ENCODE measurements at places on chromosomes 4 and X.

DNA sequence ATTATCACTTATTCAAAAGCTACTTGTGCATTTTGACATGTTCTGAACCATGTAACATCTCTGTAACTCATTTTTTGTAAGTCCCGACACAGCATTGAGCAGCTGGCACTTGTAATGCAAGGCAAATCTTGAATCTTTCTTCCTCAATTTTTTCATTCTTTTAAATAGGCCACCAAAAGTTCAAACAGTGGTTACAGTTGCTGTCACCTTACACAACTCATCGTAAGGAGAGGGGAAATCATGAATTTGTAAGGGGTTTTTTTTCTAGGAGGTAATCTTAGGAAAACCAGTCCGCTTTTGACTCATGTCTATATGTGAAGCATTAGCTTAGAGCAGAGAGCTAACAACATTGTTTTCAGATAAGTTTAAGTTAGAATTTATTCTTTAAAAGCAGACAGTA lies 124.5 kb downstream of the PDLIM5 start:
- DNase-seq = no peak

GRCh38 chr4:61545902-61546480 lies 345.9 kb downstream of the ADGRL3 start:
- no peak for DNase-seq

DNA sequence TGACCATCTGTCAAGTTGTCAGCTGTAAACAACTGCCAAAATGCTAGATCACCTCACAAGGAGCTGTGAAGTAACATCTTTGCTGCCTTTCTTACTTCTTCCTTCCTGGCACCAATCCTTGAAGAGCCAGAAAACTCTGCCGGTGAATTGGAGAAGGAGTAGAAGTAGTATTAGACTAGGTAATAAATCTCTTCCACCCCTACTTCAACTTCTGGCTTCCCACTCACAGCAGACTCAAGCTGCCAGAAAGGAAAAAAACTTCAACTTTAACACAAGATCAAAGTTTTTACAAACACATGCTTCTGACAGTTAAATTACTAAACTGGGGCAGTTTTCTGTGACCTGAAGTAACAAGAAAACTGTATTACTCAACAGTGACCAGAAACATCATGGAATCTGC lies 164.7 kb upstream of the SLC7A11 start:
- no peak for DNase-seq

DNA sequence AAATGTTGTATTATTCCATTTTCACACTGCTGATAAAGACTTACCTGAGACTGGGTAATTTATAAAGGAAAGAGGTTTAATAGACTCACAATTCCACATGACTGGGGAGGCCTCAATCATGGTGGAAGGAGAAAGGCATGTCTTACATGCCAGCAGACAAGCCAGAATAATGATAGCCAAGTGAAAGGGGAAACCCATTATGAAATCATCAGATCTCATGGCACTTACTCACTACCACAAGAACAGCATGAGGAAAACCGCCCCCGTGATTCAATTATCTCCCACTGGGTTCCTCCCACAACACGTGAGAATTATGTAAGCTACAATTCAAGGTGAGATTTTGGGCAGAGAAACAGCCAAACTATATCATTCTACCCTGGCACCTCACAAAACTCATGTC lies 2535.1 kb downstream of the ARAP2 start:
- DNase-seq = no peak

- DNase-seq = no peak
These were observed 44.1 kb upstream of the SH3RF1 start for GRCh38 chr4:169314906-169315305.

GRCh38 chr4:146210890-146211289 lies 3.4 kb upstream of the REELD1 start:
- DNase-seq = no peak

- no peak for DNase-seq
These were observed 121.0 kb downstream of the KCNIP4 start for GRCh38 chr4:21827575-21827974.

GRCh38 chr4:109298279-109299010 lies 4.0 kb downstream of the COL25A1 start:
- DNase-seq = no peak

GRCh38 chrX:5681159-5681558 lies 547.5 kb downstream of the NLGN4X start:
- no peak for DNase-seq

- peak; percentile 90 for DNase-seq
These were observed 441.7 kb upstream of the RASGEF1B start for GRCh38 chr4:81913427-81913879.

DNA sequence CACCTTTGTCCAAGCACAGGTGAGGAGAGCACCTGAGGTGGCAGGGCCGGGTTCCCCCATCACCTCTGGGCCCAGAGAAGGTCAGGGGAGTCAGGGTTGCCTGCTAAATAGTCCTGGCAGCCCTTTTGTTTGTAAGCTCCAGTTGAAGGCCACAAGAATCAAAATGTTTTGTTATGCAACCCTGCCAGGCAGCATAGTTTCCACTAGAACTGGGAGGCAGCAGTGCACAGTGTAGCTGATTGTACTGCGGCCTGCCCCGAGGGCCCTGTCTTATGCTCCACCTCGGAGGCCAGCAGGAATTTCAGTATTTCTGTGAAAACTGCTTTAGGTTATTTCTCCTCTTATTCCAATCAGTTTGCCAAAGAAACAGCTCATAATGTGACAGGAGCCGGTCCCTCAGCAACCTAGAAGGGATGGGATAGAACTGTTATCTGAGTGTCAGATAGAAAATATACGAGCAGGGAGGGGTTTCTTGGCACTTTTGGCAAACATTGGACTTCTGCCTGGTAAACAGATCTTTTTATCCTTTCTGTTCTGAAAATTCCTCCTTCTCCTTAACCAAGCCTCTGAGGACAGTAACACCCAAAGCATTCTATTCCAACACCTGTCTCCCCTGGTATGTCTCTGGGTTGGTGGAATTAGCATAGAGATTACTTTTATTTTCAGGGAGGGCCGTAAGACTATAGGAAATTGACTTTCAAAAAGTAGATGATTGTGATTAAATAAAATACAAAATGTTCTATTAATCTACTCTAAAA lies 93.6 kb downstream of the LNX1 start:
- DNase-seq = no peak

DNA sequence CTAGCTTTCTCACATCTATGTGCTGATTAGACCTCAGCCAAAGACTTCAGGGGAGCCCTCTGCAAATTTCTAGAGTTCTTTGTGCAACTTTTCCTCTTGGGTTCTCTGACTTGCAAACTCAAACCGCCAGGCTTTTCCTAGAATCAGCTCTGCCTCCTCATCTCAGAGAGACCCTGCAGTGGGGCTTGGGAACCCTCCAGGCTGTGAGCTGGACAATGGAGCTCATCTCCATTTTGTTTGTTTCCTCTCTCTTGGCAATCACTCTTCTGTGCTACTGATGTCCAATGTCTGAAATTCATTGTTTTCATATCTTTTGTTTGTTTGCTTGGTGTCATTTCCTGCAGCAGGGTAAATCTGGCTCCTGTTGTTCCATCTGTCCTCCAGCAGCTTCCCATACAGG lies 33.0 kb downstream of the GYPB start:
- DNase-seq = peak; percentile 59

DNA sequence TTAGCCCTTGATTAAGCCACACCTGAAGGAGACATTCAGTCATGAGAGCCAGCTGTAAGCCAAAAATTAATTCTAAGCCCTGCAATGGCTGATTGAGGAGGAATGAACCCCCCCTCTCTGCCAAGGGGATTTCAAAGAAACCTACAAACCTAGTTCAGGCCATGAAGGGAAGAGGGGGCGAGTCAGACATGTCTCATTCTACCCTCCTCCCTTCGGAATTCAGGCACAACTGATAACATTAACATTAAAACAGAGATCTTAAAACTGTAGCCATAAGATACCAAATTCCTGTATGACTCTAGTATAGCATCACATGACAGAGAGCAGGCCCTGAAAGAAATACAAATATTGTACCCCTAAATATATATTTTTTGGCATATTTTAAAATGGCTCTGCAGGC lies 40.4 kb upstream of the AFAP1 start:
- DNase-seq = no peak

DNA sequence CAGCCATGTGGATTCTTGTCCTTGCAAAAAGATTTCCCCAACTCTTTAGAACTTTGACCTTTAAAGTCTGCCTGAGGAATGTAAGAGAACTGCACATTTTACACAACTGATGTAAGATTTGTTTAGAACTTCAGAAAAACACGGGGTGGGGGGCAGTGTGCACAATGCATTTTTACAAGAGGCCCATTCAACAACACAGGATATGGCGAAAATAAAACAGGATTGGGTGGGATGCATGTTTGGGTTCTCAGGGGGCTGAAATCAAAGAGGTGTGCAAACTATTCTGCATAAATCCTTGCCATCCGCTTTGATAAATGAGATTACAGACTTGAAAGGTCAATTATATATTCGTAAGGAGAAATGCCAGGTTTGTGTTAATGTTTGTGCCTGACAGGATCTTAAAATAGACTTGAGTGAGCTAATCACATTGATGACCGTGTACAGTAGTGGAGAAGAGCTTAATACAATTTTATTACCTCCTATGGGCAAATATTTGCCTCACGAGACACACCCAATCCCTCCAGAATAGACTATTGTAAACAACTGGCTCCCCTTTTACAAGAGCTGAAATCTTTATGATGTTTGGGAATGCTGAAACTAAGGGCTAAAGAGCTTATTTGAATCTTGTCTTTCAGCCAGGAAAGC lies 184.1 kb upstream of the LEF1 start:
- no peak for DNase-seq

DNA sequence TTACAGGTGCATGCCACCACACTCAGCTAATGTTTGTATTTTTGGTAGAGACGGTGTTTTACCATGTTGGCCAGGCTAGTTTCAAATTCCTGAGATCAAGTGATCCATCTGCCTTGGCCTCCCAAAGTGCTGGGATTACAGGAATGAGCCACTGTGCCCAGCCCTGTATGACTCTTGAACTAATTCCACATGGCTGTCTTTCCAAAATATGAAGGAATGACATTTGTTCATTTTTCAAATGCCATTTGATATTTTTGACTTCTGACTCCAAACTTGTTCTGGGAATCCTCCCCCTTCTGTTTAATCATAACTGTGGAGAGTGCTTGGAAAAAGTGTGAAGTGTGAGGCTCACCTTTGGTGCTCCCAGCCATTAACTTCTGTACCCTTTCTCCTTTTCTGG lies 119.2 kb downstream of the NHS start:
- no peak for DNase-seq

- DNase-seq = no peak
These were observed 45.7 kb downstream of the MAML3 start for GRCh38 chr4:140108243-140108642.

GRCh38 chrX:135910251-135910650 lies 16.7 kb downstream of the SAGE1 start:
- DNase-seq = no peak

GRCh38 chr4:70002507-70002906 lies 6.7 kb downstream of the STATH start:
- no peak for DNase-seq

DNA sequence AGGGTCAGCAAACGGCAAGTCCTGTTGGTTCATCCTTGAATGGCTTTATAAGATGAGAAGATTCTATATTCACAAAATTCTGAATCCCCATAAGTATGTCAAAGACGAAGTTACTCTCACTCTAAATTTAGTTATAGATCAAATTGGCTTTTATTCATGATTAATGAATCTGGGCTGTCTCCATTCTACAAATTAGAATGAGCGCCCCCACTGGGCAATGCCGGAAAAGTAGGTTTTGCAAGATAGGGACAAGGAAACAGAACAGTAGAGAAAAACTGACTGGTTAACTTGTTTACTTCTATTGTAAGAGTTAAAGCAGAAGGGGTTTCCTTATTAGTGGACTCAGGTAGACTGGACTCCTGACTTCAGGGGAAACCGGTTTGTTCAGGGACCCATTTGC lies 100.3 kb downstream of the F11 start:
- no peak for DNase-seq

DNA sequence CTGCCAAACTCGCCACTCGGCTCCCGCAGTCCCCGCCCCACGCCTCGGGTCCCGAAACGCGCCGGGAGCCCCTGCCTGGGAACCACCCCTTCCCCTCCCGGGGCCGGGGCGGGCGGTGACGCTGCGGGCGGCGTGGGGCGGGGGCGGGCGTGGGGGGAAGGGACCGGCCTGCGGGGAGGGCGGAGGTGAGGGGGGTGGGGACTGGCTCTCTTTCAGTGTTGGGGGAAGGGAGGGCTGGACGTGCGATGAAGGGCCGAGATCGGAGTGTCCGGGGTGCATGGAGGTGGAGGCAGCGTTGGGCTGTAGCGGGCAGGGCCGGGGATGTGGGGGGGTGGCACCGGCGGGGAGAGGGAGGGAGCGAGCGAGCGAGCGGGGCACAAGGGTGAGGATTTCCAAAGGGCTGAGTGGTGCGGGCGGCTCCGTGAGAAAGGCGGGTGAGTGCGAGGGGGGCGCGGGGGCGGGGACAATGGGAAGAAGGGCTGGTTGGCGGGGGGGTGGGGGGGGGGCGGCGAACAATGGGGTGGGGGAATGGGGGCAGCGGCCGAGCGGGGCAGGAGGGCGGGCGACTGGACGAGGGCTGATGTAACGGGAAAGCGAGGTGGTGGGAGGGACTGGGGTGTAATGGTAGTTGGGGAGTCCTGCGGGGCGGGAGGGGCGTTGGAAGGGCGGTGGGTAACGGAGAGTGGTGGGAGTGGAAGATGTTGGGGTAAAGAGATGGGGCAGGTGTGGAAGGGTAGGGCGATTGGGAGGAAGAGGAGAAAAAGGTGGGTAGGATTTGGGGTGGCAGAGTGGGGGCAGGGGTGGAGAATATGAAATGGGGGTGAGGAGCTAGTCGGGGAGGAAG lies 578 bp downstream of the DCUN1D4 start:
- peak; percentile 87 for DNase-seq

DNA sequence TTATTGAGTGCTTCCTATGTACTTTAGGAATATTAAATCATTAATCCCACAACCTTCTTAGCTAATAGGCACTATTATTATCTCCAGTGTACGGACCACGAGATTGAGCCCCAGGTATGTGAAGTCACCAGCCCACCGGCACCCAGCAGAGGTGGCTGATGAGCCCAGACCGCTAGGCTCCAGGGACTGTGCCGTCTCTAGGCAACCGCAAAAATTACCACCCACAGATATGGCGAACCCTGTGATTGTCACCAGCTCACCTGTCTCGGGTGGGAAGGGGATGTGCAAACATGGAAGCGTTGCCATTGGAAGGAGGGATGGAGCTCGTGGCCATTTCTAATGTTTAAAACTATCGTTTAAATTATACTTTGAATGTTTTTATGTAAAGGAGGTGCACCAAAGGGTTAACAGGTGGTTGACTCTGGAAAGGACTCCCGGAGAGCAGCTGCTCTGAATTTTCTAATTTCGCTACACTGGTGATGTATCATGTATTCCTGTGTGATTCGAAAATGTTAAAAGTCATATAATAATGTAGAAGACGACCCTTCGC lies 21.0 kb upstream of the JAKMIP1 start:
- peak; percentile 63 for DNase-seq

DNA sequence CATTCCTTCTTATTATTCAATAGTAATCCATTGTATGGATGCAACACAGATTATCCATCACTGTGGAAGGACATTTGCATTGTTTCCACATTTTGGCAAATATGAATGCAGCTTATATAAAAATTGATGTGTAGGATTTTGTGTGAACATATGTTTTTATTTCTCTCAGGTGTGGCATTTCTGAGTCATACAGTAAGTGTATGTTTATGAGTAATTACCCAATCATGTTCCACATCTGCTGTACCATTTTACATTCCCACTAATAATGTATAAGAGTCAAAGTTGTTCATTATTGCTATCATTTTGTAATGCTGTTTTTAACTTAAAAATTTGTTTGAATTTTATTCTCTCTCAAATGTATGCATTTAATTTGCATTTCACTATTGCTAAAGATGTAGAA lies 25.5 kb downstream of the MAGEA4 start:
- no peak for DNase-seq

- DNase-seq = peak; percentile 82
These were observed 4.9 kb upstream of the ZNF81 start for GRCh38 chrX:47831788-47832187.

Data from endodermal cell (in vitro differentiated cells).